Fibroblast of skin of scalp (primary cell): ENCODE measurements at places on chromosomes 2 and 18.

DNA sequence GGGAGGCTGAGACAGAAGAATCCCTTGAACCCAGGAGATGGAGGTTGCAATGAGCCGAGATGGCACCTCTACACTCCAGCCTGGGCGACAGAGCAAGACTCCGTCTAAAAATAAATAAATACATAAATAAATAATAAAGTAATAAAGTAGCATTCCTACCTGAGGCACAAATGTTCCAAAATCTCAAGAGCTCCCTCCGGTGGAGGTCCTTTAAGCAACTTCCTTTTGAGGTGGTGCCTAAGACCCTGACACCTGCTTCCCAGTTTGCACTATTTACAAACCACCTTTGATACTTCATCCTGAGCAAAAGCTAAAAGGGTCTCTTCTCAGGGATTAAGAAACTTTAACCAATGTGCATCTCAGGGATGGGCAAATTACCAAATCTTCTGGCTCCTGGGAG is 505.1 kb downstream of the CNTNAP5 start:
- DNase-seq, result no peak

- DNase-seq, result peak; percentile 47
Measured at GRCh38 chr2:8115966-8116365, 565.9 kb upstream of the ID2 start.

DNA sequence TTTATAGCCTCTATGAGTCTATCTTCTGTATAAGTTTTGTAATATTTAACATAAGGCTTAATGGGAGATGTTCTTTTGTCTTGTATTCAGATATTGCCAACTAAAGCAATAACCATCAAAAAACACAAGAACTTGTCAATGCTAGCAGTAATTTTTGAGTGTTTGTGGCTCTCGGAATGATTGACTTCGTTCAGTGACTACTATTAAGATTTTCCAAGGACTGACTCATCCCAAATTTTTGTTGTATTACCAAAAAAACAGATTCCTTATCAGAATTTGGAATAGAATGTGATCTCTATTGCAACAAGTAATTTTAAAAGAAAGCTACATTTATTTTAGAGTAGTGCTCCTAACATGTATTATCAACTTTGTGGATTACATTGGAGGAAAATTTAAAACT is 8.1 kb downstream of the NABP1 start:
- no peak for DNase-seq

GRCh38 chr2:216104691-216105090 is 4.5 kb upstream of the XRCC5 start:
- DNase-seq, result no peak

GRCh38 chr2:240646176-240646899 is 21.1 kb downstream of the GPR35 start:
- DNase-seq, result no peak

DNA sequence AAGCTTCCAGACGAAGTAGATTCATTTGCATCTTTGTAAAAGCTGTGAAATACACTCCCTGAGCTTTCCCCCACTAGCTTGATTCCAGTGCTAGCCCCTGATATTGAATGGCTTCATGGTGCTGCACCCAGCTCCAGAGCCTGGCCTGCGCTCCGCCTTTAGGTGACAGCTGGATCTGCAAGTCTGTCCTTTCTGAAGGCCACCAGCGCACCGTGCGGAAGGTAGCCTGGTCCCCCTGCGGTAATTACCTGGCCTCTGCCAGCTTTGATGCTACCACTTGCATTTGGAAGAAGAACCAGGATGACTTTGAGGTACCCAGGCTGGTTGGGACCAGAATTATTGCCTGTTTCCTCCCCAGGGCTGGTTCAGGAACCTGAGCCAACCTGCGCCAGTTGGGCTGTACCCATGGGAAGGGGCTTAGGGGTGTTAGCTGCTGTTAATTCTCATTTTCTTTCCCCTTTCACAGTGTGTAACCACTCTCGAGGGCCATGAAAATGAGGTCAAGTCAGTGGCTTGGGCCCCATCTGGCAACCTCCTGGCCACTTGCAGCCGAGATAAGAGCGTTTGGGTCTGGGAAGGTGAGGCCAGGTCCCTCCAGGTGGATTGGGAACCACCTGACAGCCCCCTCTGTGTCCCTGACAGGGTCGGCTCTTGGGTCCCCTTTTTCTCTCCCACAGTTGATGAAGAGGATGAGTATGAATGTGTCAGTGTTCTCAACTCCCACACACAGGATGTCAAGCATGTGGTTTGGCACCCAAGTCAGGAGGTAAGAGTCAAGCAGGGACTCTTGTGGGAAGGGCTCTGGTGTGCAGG is 1.3 kb downstream of the CIAO1 start:
- DNase-seq, result peak; percentile 37

- no peak for DNase-seq
Measured at GRCh38 chr18:29626094-29626493, 1416.4 kb downstream of the DSC3 start.
